Fibroblast of the conjunctiva (primary cell): ENCODE measurements at places on chromosomes 6 and 20.
A peak's percentile ranks its signal among the peaks of the same experiment; 100 is the strongest.

DNA sequence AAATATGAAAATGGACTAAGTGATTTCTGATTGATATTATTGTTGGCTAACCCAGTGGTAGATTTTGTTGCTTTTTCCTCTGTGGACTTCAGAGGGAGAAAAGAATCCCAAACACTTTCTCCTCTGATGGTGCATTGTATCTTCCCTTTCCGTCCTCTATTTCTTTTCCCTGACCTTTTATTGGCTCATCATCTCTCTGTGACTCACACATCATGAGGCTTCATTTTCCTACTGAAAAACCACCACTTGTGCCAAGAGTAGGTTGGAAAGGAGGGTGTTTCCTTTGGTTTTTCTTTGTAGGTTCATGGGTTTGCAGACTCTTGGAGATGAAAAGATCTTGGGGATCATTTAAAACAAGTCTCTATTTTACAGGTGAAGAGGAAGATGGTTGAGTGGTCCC, 311.7 kb upstream of the JAG1 start:
- peak; percentile 62 for DNase-seq

GRCh38 chr6:105886066-105886813, 199.9 kb upstream of the PRDM1 start:
- DNase-seq: no peak

- no peak for DNase-seq
These were observed 96.3 kb downstream of the LYRM2 start for GRCh38 chr6:89542081-89542857.

GRCh38 chr6:159808647-159809046, 8.6 kb downstream of the PNLDC1 start:
- DNase-seq: no peak

DNA sequence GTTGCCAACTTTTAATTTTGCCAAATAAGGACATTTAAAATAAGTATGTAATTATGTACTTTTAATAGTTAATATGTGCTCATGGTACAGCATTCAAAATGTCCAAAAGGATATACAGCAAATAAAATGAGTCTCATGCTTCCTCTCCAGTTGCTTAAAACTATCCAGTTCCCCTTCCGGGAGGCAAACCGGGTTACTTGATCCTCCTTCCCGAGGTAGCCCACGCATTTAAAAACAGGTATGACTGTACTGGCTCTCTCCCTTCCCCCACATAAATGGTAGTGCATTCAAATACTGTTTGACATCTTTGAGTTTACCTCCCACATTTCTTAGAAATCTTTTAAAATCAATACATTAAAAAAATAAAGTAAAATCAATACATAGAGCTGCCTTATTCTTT, 66.4 kb downstream of the PHF20 start:
- DNase-seq: no peak

DNA sequence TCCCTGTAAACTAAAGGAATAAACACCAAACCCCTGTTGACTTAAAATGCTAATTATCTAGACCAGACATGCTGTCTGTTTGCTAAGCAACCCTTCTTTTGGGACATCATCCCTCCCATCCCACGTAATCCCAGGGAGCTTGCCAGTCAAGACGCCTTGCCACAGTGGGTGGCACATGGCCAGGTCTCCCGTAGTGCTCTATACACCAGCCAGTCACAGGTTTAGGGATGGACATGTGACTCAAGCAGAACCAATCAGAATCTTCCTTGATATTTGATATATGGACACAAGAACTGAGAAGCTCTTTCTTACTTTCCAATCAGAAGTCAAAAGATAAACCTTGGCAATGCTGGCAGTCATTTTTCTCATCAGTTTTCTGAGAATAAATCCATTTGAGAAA, 60.0 kb downstream of the CNKSR3 start:
- DNase-seq: no peak

DNA sequence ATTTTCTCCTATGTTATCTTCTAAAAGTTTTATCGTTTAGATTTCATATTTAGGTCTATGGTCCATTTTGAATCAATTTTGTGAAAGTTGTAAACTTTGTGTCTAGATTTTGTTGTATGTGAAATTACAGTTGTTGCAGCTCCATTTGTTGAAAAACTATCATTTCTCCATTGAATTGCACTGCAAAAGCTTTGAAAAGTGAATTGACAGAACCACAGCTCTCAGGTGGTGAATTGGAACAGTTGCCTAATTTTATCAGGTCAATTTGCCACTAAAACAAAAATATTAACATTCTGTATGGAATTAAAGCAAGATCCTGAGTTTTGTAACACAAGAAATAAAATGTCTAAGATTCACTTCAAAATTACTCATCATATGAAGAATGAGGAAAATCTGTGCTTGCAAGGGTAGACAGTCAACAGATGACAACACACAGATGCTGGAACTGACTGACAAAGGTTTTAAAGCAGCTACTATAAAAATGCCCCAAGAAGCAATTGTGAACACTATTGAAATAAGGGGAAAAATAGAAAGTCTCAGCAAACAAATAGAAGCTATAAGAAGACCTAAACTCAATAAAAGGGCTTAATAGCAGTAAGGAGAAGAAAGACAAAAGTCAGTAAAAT, 346.7 kb downstream of the PAX1 start:
- DNase-seq: no peak
